ENCODE measurements at places on chromosomes 3 and 15.

DNA sequence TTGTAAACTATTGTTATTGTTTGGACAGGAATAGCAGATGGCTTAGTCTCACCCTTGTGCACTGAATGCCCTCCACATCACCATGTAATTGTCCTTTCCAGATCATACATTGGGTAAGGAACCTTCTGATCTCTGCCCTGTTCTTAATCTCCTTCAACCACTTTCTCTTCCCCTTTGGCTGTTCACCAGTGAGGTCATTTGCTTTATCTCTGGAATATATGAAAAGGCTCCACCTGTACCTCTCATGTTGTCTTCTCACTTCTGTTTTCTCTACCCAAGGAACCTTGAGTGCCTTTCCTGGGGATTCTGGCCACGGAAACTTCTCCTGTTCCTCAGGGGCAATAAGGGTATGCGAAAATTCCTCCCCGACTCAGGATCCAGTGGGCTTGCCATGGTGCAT is 28.5 kb downstream of the MCTP2 start:
- no peak for DNase-seq

DNA sequence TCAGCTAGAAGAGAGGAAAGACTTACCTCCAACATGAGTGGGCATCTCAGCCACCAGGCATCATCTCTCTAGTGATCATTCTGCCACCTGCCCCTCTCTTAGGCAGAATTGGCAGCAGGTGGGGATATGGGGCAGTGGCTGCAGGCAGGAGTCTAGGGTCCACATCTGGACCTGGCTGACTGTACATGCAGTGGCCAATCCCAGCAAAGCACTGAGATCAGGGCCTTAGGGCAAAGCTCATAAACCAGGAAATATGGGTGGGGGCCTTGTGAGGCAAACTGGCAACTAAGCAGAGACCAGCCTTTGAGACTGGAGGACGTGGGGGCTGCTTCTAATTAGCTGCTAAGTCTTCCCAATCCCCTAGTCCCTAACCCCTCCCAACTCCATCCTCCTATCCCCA is 12.9 kb downstream of the POMGNT2 start:
- DNase-seq = no peak

- DNase-seq = no peak
Observed at GRCh38 chr15:87343966-87344365, 912.6 kb downstream of the NTRK3 start.

DNA sequence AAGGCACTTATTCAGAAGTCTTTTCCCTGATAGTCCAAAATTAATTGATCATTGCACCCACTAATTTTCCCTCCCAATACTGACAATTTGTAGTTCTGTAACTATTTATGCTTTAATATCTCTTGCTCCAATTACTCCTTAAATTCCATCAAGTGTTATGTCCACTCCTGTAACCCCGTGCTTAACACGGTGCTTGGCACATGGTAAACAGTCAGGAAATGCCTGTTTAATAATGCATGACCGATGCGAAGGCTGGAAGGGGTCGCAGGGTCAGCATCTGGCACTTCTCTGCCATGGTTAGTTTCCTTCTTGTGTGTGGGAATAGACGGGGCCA is 553 bp upstream of the SEC22A start:
- no peak for DNase-seq

DNA sequence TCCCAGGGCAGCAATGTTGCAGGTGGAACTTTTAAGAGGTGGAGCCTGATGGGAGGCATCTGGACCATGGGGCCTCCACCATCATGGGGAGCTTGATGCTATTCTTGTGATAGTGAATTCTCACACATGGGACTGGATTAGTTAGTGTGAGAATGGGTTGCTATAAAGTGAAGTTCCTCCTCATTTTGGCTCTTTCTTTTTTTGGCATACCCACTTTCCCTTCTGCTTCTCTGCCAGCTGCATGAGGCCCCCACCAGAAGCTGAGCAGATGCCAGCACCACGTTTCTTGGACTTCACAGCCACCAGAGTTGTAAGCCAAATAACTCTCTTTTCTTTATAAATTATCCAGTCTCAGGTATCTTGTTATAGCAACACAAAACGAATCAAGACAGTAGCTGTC is 101.0 kb downstream of the PEX5L start:
- DNase-seq = no peak

GRCh38 chr15:96494505-96494904 is 164.0 kb downstream of the NR2F2 start:
- DNase-seq = no peak

DNA sequence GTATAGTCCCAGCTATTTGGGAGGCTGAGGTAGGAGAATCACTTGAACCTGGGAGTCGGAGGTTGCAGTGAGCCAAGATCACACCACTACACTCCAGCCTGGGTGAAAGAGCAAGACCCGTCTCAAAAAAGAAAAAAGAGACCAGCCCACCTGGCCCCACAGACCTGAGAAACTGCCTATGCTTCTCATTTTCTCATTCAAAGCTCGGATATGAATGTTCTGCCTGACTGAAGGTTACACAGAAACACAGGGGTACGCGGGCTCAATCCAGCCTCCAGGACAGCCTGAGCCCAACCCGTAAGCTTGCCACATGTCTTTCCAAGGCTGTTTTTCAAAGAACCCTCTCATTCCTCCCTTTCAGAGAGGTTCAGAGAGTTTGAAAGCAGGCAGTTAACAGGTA is 9.7 kb upstream of the LRRC15 start:
- no peak for DNase-seq

DNA sequence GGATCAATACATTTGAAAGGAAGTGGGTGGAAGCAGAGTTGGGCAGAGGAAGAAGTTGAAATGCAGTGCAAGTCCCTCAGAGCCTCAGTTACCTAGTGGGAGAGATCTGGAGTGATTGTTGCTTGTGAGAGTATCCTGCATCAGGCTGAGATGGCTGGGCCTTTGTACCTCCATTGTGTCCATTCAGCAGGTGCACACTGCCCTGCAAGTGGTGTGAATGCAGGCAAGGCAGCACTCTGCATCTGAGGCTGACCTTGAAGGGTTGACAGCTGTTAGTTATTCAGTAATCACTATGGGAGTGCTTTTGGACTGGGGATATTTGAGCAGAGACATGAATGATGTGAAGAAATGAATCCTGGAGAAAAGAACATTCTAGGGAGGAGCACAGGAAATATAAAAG is 25.2 kb downstream of the ATP6V1A start:
- no peak for DNase-seq

DNA sequence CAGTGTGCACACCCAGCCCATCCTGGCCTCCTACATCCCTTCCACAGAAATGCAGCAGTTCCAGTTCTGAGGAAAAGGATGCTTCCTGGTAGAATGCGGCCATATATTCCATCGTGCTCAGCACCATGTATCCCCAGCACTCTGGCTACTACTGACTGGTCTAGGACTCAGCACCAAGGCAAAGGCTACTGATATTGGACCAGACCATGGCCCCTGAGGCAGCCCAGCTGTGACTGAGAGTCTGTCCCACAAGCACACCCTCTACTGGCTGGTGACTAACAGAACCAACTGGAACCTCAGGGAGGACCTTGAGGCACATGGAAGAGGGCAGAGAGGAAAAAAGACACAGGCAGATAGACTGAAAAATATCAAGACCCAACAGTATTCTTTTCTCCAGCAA is 30.0 kb downstream of the TARS3 start:
- DNase-seq = no peak

GRCh38 chr15:71599418-71600151 is 210.8 kb upstream of the NR2E3 start:
- DNase-seq = no peak

DNA sequence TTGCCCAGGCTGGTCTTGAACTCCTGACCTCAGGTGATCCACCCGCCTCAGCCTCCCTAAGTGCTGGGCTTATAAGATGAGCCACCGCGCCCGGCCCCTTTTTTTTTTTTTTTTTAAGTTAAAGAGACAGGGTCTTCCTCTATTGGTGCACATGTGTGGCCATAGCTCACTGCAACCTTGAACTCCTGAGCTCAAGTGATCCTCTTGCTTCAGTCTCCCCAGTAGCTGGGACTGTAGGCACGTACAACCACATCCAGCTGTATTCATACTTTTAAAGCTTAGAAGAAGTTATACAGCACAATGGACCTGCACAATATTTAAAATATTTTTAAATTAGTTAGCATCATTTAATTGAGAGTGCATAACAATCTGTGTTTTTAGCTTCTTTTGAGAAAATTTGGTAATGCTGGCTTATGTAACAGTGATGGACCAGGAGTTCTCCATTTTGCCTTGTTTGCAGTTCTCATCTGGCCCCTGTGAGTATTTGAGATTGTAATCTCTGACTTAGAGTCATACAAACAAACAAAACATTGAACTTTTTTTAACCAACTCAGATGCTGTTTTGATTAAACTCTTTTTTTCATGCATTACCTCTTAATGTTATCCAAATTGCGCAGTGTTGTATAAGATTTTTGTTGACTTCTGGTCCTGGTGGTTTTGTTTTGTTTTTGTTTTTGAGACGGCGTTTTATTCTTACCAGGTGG is 33.0 kb downstream of the CHD2 start:
- no peak for DNase-seq

GRCh38 chr15:70826634-70827033 is 27.3 kb downstream of the LARP6 start:
- no peak for DNase-seq
